ENCODE measurements at places on chromosomes 4 and X.
A peak's percentile ranks its signal among the peaks of the same experiment; 100 is the strongest.

DNA sequence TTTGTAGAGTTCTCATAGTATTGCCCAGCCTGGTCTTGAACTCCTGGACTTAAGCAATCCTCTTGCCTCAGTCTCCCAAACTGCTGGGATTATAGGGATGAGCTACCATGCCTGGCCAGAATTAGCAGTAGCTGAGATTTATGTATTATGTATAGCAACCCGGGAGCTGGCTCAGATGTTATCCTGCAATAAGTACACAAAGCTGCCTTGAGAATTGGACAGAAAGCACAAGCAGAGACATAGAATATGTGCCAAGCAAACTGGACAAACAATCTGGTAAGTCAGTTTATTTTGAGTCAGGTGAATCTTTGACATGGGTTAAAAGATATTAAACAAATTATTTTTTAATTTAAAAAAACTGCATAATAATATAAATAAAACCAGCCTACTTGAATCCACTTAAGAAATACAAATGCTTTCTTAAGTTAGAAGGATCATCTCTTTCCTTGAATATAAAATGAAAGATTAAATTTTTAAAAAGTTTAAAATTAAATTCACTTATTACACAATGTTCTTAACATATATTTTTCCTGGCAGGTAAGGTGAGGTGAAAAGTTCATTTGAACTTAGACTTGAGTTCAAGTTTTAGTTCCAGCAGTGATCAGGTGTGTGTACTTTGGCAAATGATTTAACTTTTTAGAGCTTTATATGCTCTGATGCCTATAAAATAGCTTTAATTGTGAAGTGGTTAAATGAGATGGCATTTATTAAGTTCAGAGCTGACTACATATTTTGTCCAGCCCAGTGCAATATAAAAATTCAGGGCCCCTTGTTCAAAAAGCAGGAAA, 87.8 kb upstream of the ACSL1 start:
- DNase-seq, result no peak

DNA sequence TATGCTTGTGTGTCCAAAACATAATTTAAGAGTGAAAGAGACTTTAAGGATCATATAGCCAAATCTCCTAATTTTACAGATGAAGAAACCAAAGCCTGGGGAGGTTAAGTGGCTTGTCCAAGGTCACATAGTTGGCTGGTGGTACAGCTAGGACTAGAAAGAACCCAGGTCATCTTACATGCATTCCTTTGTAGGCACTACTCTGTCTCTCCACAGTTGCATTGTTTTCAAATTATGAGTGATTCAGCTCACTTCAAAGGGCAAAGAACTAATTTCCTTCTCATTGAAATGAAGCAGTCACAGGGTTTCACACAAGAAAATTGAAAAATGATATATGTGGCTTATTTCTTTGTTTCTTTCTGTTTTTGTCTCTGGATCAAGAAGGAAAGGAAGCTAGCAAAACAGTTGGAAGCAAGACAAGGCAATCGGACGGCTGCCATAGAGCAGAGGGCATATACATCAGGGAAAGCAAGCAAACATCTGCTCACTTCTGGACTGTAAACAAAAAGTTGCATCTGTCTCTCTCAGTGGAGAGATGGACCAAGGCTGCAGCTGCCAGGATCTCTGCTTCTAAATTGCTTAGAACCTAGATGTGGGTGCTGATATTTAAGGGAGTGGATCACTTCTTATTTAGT, 107.5 kb upstream of the AMOT start:
- DNase-seq, result no peak

GRCh38 chr4:52848254-52848653, 13.9 kb upstream of the RASL11B start:
- no peak for DNase-seq

GRCh38 chr4:105179539-105180401, 33.1 kb downstream of the TET2 start:
- DNase-seq, result peak; percentile 16

- DNase-seq, result peak; percentile 80
Observed at GRCh38 chr4:185587427-185588161, 52.3 kb upstream of the PDLIM3 start.

DNA sequence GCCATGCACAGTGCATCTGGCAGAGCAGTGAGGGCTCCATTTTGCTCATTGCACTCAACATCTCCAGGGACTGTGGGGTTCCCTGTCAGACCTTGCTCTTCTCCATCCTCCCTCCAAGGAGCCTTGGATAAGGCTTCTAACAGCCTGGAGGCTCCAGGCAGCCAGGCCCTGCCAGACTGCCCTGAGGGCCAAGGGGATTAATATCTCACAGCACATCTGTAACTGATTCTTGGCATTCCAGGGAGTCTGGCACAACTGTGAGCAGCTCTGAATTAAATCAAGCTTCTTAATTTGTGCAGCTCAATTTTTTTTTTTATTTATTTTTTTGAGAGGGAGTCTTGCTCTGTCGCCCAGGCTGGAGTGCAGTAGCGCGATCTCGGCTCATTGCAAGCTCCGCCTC, 224.5 kb upstream of the PGRMC2 start:
- no peak for DNase-seq

DNA sequence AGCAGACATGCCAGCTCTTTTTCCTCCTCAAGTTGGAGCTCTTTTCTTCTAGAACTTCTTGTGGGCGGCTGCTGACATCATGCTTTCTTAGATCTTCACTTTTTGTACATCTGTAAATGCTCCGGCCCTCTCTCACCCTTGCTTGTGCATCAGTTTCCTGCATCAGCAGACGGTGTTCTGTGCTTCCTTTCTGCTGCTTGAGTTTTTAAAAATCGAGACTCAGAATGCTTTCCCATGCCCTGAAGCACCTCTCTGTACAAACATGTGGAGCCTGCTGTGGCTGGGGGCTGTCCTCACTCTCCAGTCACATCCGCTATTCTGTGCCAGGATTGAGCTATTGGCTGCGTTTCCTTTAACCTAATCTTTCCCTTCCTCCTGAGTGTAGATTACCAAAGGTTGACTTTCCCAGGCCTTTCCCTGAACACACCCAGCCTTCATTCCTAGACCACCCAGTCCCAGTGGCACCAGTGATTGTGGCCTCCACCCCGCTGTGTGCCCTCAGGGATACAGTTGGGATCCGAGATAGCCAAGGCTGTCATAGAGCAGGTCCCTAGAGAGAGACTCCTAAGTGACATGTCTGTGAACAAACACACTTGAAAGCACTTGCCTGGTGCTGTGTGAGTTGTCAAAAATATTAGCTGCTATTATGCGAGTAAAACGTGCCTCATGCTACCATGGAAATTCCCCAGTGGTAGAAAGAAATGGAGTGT, 41.9 kb downstream of the TNIP2 start:
- no peak for DNase-seq

GRCh38 chrX:130110379-130111219, at the start of gene ELF4:
TSS of gene ELF4 (minus strand) at chrX:130110497. CDS start at chrX:130081330, 29,167 bp downstream.
- peak; percentile 44 for DNase-seq

DNA sequence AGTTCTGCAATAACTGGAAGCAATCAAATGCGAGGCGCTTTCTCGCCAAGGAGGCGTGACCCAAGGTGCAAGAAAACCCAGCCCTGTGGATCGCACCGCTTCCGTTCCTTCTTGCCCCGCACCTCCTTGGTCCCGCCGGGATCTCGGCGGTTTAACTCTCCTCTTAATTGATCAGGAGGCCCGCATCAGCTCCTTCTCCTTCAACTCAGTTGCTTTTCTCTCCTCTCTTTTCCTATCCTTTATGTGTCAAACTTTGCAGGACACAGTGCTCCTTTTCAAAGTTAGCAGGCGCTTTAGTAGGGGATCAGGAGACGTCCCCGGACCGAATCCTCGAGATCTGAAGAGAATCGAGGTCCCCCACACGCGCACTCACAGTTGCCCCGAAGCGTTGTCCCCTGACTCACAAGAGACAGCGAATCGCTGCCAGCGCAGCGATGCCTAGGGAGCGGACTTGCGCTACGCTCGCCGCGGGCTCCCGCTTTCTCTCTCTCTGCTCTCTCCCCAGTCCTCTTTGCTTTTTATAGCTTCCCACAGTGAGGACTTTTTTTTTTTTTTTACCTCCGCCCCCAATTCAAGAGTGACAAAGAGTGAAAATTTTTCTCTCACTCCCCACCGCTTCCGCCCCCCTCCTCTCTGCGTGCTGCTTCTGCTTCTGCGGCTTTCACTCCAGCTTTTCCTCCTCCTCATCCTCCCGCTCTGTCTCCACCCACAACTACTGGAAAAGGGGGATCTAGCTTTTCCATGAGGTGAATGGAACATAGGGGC, at the start of gene DKK2:
Gene DKK2, minus strand, starts transcription at position 495 of the 765 bp plus-strand sequence. CDS start 722 bp downstream, outside the sequence.
- peak; percentile 15 for DNase-seq

GRCh38 chr4:98148856-98149255, 5.6 kb upstream of the STPG2 start:
- DNase-seq, result no peak

DNA sequence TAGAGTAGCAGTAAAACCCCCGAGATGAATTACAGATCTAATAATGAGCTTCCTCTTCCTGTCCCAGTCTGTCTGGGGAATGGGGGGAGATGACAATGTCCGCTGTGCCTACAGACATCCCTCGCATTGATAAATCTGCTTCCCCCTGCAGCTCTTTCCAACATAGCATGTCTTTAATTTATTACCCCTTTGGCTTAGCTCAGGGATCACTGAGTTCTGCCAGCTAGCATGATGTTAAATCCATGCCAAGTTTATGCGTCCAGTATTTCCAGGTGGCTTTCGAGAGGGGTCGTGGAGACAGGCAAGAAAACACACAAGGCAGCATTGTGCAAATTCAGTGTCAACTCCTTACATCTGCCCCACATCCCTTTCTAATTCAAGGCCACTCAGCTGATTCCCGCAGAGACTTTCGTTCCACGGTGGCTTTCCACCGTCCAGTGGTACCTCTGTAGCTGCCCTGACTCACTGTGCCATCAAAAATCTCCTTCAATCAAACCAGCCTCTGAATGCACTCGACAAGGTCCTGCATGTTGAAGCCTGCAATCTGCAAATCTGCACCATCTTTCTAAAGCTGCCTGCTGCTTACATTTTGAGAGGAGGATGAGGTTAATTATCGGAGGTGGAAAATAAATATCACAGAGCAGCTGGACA, 75.1 kb downstream of the MXRA5 start:
- no peak for DNase-seq

DNA sequence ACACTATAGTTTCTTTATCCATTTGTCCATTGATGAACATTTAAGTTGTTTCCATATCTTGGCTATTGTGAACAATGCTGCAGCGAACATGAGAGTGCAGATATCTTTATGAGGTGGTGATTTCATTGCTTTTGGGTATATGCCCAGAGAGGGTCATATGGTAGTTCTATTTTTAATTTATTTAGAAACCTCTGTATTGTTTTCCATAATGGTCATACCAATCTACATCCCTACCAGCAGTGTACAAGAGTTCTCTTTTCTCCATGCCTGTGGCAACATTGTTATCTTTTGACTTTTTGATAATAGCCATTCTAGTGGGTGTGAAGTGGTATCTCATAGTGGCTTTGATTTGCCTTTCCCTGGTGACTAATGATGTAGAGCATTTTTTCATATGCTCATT, 48.8 kb downstream of the EDA start:
- no peak for DNase-seq

- DNase-seq, result no peak
Observed at GRCh38 chr4:24677909-24678308, 93.6 kb upstream of the DHX15 start.

GRCh38 chr4:82053396-82053795, 320.4 kb downstream of the HNRNPD start:
- DNase-seq, result no peak

DNA sequence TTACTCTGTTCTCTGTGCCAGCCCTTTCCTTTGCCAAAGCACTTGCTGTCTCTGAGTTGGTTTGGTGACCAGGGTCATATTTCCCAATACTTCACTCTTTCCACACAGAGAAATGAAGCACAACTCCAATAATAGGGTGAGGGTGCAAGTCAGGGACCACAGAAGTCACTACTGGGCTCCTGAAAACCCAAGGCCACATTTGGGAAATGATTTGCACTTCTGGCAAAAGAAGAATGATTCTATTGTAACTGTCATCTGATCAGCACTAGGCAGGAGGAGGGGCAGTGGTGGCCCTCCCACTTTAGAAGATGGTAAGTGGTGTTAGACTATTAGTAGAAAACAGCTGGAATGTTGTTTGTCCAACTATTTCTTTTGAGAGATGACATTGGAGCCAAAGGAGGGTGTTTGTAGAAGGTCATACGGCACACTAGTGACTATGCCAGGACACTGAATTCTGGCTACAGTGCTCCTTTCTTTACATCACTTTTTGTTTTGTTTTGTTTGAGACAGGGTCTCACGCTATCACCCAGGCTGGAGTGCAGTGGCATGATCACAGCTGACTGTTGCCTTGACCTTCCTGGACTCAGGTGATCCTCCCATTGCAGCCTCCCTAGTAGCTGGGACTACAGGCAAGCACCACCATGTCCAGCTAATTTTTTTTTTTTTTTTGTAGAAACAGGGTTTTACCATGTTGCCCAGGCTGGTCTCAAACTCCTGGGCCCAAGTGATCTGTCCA, 10.8 kb upstream of the HADH start:
- no peak for DNase-seq

DNA sequence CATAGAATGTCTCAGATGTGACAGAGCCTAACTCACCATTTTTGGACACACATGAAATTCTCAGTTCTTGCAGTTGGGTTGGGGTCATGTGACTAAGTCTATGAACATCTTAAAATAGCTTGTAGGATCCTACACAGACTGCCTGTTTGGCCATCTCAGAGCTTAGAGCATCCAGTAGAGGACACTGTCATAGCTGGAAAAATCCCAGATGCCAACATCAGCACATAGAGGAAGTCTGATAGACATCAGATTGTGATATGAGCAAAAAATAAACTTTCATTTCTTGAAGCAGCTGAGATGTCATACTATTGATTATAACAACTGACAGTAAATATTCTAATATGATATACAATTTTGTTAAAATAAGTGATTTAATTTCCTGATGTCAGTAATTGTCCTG, 207.1 kb downstream of the TRAM1L1 start:
- DNase-seq, result no peak

GRCh38 chrX:49193542-49193964, 6.4 kb downstream of the SYP start:
- DNase-seq, result no peak

- no peak for DNase-seq
Observed at GRCh38 chr4:143667461-143667860, 33.0 kb downstream of the FREM3 start.

DNA sequence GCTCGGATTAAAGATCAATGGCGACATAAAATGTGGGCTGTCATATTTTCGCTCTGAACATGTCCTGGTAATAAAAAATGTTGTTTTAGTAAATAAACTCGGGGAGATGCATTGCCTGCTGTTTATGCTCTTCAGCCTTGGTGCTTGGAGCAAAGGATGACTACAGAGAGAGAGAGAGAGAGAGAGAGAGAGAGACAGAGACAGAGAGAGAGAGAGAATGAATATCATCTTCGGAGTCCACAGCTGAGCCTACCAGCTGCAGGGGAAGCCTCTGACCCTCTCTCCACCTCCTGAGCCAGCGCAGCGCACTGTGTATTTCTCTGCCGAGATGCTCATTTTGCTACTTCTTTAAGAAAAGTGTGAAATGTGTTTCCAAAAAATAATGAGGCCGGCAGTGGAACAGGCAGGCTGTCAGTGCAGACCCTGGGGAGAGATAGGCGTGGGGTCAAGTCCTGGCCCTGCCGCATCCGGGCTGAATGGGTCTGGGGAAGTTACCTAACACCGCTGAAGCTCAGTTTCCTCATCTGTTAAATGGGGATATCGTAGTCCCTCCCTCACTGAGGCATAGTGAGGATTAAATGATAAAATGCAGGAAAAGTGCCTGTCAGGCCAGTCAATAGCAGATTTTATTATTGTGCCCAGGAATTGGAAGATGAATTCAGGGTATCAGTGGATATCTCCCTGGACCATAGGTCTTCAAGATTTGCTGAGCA, 58.5 kb upstream of the LGI2 start:
- no peak for DNase-seq

GRCh38 chr4:142544039-142544438, 302.1 kb downstream of the INPP4B start:
- DNase-seq, result no peak

GRCh38 chrX:83446355-83446754, 61.7 kb upstream of the POU3F4 start:
- DNase-seq, result no peak
